Inflammatory macrophage treated with lipopolysaccharide for 4 hours (primary cell): ENCODE measurements at places on chromosomes 12 and 14.
A peak's percentile ranks its signal among the peaks of the same experiment; 100 is the strongest.

DNA sequence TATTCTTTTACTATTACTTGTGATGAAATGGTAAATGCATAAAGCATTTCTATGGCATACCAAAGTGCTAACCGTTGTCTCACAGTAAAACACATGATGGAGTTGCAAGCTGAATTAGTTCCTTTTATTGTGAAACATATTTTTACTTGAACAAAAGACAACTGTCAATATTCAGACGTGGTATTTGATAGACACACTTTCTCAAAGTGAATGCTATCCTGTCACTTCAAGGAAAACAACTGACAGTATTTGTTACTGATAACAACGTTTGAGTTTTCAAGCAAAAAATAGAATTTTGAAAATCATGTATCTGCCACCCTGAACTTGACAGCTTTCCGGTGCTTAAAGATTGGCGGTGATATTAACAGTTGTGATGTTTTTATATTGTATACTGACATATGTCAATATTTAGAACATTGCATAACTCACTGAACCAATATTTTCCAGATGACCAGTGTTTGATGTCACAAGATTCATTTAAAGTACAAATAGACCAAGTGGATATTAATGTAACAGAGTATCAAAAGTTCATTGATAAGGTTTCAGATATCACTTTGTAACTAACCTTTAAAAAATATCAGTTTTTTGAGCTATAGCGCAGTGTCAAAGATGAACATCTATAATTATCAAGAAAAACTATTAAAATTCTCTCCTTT lies 153.4 kb upstream of the AEBP2 start:
- DNase-seq: no peak

DNA sequence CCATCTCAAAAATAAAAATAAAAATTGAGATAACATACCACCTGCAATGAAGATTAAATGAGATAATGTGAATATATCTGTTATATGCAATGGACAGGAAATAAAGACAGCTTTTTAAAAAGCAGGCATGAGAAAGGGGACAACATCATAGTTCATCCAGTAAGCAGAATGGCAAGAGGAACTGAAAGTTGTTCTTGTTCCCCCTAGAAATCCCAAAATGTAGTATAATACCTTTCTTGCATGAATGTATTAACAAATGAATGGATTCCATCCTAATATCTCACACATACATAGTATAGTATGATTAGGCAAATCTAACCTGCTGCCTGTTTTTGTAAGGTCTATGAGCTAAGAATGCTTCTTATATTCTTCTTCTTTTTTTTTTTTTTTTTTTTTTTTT lies 31.4 kb downstream of the FGD6 start:
- peak; percentile 85 for DNase-seq

GRCh38 chr14:103073367-103073875 lies 10.6 kb upstream of the LBHD2 start:
- no peak for DNase-seq

DNA sequence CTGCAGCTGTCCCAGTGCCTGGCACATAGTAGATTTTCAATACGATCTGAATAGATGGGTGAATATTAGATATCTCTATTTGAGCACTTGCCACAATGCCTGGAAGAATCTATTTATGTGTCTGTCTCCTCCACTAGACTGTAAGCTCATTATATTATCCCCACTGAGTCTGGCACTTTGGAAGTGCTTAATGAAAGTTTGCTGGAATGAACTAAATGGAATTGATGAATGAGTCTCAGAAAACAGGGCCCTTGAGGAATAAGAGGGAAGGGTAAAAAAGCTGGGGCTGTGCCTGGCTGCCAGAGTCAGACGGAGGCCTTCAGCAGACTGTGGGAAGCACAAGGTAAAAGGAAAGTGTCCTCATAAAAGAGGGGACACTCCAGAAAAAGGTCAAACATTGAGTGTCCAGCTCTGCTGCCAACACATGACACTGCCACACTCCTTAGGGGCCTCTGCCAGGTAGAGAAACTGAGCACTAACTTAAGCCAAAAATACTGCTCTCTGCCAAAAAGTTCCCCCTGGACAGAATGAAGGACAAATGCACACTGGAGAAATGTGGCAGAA lies 39.3 kb downstream of the GLT8D2 start:
- no peak for DNase-seq

- DNase-seq: peak; percentile 34
Measured at GRCh38 chr14:65084554-65085505, 17.5 kb downstream of the MAX start.

- no peak for DNase-seq
Measured at GRCh38 chr12:96314723-96315122, 85.5 kb downstream of the CDK17 start.

GRCh38 chr12:49624921-49625577 lies 1.7 kb downstream of the PRPF40B start:
- DNase-seq: no peak

DNA sequence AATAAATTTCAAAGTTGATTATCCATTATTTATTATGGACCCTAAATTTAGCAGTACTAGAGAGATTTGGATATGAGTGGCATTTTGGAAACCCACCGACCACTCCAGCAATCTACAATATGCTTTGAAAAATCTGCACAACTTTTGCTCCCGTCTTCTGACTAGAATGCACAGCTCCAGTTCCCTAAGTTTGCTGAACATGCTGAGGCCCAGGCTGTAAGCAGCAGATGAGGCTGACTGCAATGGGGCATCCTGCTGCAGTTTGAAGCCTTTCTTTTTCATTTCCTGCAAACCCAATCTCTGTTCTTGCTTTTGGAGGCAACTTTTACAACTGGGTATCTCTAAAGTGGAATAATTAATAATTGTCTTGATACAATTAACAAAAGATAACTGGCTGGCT lies 405.8 kb downstream of the ATP23 start:
- no peak for DNase-seq

DNA sequence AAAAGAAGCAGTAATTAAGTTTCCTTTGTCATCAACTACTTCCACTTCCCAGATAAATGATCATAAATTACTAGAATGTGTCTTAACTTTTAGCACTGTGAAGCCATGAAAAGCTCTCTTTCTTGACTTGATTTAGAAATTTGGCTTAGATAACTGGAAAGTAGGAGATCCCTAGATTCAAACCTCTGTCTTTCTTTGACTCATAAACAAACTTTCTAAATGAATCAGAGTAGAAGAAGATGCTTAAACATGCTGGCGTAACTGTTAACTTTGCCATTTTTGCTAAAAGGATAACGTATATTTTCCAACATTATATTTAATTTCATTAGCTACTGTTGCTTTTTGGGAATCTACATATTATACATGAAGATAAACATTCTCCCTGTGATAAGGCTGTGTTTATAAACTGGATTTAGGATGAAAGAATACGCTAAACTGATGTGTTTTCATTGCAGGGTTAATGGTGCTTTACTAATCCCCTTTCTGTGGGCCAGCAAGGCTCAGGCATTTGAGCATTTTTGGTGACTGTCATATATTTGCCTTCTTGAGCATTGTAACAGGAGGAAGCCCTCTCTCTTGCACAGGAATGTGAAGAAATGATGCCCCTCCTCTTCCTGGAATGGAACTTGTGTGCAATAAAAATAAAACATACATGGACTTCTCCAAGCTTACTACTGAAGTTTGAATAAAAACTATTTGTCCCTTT lies 301.4 kb downstream of the BMP4 start:
- DNase-seq: no peak

DNA sequence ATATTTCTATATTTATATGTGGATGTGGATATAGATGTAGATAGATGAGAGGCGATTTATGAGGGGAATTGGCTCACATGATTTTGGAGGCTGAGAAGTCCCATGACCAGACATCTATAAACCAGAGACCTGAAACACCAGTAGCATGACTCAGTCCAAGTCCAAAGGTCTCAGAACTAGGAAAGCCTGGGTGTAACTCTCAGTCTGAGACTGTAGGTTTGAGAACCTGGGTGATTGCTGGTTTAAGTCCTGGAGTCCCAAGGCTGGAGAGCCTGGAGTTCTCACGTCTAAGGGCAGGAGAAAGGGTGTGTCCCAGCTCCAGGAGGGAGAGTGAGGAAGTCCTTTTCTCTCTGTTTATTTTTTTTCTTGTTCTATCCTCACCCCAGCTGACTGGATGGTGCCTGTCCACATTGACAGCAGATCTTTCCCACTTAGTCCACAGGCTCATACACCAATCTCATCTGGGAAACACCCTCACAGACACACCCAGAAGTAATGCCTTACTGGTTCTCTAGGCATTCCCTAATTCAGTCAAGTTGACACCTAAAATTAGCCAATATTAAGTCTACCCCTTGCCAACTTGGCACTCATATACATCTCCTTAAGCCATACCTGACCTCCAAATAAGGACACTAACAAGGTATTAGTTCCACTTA lies 45.4 kb downstream of the EMP1 start:
- DNase-seq: no peak

DNA sequence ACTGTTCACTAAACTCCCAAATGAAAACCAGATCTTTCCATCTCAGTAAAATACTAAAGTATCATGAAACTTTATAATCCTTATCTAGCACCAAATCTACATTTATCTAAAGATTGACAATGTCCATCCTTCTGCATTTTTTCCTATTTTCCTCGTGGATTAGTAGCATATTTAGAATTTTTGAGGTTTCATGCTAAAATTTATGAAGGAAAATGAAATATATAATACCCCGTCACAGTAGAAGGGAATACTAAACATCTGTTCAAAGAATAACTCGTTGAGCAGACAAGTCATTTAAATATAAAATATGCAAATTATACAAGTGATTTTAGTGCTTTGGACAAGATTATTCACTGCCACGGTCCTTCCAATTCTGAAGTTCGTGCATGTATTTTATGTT lies 122.7 kb upstream of the SLCO1C1 start:
- DNase-seq: no peak

GRCh38 chr12:6752167-6752920 lies 597 bp downstream of the MLF2 start:
- DNase-seq: no peak

DNA sequence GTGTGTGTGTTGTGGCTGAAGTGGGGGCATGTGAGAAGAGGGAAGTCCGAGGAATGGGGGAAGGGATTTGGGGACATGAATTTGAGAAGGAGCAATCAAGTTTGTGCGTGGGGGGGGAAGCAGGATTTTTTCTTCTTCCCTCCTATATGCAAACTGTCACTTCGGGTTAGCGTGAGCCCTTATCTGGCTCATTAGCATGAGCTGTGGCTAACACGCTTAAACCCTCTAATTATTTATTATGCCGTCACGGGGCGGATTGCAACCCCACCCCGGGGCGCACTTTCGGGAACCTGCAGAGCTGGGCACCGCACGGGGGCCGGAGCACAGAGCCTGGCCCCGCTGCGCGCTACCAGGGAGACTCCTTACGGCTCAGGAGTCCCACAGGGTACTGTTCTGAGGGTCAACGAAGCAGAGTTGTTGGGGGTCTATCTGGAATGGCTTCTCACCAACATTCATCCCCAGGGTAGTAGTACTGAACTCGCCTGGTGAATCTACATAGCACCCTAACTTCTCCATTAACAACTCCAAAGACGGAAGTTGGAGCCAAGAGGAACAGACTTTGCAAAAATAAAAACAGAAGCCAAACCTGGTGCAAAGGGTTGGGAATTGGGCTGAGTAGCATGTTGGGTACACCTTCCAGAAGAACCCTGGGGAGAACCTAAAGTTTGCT lies 6.4 kb upstream of the ASCL1 start:
- DNase-seq: no peak

GRCh38 chr14:65356327-65356836 lies 56.1 kb upstream of the FUT8 start:
- DNase-seq: no peak

DNA sequence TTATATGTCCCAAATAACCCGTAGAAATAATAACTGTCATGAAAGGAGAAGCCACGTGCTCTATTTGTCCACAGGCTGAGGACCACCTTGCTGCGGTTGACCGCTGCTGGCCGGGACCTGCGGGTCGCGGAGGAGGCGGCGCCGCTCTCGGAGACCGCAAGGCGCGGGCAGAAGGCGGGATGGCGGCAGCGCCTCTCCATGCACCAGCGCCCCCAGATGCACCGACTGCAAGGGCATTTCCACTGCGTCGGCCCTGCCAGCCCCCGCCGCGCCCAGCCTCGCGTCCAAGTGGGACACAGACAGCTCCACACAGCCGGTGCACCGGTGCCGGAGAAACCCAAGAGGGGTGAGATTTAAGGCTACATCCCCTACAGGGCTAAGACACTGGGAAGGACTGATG lies 21.0 kb downstream of the RPGRIP1 start:
- DNase-seq: no peak

- no peak for DNase-seq
Measured at GRCh38 chr12:62712681-62713573, 222.0 kb downstream of the PPM1H start.

- no peak for DNase-seq
Measured at GRCh38 chr12:132451836-132452195, 38.1 kb upstream of the FBRSL1 start.

DNA sequence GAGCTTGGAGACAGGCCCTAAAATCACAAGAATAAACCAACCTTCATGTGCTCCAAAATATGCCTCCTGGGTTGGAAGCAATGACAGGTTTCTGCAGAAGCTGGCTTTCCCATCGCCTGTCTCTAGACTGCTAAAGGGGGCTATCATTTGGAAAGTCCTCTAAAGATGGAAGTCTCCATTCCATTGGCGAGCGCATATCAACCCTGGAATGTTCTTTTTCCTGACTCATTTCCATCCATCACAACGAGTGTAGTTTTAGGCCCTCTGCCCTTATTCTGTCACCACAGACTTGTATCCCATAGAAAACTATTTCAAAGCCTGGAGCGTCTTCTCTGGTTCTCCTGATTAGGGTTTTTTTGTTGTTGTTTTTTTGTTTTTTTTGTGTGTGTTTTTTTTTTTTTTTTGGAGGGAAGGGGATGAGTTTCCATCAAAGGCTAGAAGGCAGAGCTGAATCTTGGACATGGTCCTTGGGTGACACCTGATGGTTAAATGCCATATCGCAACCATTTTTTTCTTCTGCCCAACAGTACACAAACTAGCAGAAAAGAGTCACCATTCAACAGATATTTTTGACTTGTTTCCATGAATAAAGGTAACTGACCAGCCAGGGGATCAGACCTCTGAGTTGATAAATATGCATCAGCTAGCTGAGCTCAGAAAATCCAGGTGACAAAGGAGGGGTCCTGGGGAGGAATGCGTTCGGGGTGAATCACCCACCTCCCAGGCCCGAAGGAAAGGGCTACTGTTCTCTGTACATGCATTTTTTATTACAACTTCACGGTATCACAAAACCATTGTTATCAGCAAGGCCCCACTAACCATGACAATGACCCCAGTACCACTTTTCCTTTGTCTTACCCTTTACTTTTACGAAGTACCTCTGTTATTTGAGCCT lies 40.5 kb downstream of the KCNA5 start:
- peak; percentile 29 for DNase-seq

DNA sequence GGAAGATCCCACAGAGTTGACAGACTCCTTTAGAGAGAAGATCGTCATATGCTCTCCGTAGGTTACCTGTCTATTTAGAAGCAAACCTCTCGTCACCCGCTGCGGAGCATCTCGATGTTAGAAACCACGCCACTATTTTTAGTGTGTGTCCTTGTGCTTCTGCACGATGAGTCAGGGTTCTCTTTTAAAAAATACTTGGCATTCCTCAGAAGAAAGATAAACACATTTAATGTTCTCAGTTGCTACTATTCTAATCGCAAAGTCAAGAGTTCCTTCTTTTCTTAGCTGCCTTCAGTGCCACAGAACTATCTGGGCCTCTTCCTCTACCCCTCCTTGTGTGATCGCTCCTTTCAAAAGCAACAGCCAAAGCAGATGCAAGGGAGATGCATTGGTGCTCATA lies 192.4 kb downstream of the PELI2 start:
- no peak for DNase-seq

- no peak for DNase-seq
Measured at GRCh38 chr12:113762882-113763816, 203.0 kb downstream of the RBM19 start.
